ENCODE measurements at places on chromosomes 3 and 15.

- DNase-seq = no peak
Observed at GRCh38 chr15:97461226-97461625, 499.3 kb upstream of the ARRDC4 start.

DNA sequence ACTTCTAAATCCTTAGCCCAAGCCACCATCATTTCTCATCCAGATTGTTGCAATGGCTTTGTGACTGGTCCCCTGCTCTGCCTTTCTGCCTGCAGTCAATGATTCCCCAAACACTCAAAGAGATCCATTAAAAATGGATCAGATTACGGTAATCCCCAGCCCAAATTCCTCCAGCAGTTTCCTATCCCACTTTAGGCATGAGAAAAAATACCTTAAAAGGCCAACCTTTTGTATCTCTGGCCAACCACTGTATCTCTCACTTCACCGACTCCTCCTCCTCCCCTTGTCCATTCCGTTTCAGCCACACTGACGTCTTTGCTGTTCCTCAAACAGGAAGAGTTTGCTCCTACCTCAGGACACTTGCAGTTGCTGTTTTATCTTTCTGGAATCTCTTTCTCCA, 20.9 kb upstream of the IL1RAP start:
- no peak for DNase-seq

GRCh38 chr3:59802045-59802444, 752.2 kb upstream of the CFAP20DC start:
- no peak for DNase-seq

DNA sequence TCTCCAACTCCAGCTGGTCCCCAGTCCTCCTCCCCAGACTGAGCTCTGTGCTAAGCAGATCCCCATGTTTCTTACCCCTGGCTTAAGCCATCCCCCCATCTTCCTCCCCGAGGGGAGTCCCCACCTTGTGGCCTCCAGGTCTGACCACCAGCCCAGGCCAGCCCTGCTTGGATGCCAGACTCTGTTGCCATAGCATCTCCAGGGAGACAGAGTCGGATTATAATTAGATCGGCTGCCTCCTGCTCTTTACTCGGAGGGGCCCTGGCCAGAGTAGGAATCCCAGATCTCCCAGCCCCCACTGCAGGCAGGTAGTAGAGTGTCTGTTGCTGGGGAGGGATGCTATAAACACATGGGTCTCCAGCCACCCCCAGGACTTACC, 2.4 kb downstream of the KLHDC8B start:
- no peak for DNase-seq

- DNase-seq = peak; percentile 26
Observed at GRCh38 chr3:143171141-143171980, 51.8 kb downstream of the CHST2 start.

GRCh38 chr3:117998071-117998470, 1036.6 kb downstream of the IGSF11 start:
- no peak for DNase-seq

DNA sequence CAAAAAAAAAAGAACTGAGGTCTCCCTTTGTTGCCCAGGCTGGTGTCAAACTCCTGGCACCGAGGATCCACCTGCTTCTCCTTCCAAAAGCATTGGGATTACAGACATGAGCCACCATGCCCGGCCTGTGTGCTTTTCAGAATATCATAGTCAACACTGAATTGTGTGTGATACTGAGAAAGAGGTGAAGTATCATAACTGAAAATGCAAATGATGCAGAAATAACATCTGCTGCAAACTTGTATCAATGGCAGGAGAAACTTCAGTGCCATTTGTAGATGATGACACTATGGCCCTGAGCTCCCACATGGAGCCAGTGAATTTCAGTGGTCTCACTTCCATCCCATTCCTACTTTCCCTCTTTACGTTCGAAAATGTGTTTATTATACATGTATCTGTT, 21.9 kb downstream of the IL12A start:
- no peak for DNase-seq

DNA sequence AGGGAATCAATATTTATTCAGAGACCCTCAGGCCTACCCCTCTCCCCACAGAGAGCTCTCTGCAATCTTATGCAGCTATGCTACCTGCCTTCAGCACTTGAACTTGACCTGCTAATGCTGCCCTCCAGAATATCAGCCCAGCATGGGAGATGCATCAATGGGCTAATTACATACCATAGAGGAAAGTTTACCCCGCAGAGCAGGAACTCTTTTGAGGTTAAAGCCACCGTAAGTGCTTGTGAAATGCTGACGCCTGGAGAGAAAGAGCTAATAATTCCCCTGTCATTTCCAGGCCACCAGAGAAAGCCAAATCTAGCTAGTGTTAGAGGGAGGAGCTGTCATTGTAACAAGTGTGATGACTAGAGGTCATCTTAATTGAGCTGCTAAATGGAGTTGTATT, 127.5 kb downstream of the CHST2 start:
- no peak for DNase-seq

- DNase-seq = no peak
Observed at GRCh38 chr3:23198801-23199200, 4.3 kb upstream of the UBE2E2 start.

DNA sequence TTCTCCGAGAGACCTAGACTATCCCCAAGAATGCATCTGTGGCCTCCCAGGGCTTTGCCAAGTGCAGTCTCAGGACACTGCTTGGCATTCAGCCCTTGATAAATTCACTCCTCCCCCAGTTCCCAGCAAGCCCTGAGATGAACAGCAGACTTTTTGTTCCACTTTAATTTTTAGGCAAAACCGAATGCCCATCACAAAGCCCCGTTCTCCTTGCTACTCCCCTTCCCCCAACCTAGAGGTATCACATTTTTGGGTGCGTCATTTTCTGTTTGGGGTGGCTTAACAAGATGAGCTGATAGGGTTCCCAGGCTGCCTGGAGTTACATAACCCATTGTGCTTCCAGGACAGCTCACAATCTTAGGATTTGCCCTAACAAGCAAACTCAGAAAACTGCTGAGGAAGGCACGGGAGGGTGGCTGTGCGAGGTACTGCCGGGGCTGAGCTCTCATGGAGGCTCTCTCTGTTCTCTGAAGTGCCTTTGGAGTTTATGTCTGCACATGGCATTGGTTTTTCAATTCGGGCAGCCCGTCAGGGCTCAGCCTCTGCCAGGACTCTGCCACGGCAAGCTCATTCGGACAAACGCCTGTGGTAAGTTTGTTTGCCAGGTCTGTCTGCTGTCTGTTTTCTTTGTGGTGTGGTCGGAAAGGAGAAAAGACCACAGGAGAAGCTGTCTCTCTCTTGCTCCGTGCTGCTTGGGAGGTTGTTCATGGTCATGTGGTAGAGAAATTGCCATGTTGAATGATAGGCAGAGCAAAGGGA, at the start of gene TRAK1:
TSS of gene TRAK1 (plus strand) at position 385 of the 759 bp plus-strand sequence. CDS start at position 498, 113 bp downstream.
- DNase-seq = no peak

DNA sequence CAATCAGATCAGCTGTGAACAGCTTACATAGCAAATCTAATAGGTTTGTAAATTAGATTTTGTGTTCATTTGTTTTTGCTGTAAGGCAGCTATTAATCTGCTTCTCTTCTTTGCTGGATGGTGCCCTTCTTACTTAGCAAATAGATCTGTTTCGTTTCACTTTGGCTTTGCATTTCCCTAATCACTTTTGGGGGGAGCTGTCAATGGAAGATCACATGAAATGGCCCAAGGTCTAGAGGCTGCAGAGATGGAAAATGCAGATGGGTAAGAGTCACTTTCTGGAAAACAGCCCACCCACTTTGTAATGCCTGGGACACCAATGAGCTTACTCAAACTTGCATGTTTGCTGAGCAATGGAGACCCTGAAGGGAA, 36.4 kb downstream of the ST8SIA2 start:
- no peak for DNase-seq

DNA sequence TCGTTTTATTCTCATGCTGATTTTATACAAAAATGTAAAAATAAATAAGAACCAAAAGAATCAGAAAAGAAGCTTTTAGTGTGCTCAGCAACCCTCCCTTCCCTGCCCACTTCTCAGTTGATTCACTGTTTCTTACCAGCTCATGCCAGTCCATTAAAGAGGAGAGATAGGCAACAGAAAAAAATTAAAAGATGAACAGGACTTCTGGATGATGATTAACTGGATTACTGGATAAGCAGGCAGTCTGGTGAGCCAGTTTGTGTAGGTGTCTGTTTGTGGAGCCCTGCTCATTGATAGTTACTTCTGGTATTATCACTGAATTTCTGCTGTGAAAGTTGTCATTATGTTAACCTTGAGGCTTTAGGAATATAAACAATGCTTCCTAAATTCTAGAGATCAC, 15.1 kb upstream of the GPR171 start:
- no peak for DNase-seq

GRCh38 chr3:23720885-23721284, 84.9 kb upstream of the UBE2E1 start:
- DNase-seq = no peak

GRCh38 chr3:73789825-73790444, 165.2 kb upstream of the PDZRN3 start:
- no peak for DNase-seq

DNA sequence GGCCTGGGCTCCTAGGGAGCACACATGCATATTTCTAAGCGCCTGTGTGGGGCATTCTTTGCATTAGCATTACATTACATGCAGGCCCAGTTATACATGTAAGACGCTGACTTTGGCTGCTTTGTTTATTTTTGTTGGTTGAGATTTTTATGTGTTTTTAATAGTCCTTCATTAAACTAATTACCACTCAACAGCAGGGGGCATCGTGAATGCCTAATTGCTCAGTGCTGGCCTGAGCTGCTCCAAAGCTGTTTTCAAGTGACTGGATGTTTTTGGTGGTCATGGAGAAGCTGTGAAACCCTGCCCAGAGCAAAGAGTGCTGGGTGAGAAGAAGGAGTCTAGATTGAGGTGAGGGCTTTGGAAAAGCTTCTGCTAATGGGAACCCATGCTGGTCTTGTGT, 41.5 kb downstream of the GPD1L start:
- no peak for DNase-seq

DNA sequence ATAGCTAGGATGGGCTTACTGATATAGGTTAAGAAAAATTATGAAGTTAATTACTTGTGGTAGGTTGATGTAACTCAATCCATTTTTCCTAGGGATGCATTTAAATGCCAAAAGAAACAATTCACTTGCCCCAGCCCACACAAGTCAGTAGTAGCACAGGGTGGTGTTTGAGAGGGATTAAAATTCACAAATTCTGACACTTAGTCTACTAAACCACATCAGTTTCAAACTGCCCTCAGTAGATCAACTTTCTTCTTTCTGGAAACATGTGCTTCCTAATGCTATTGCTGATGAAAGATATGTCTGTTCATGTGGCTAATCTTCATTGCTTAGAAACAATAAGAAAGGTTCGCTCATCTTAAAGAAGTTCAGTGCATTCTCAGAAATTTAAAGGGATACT, 160.6 kb downstream of the EPHA3 start:
- no peak for DNase-seq
